Activated CD8-positive, alpha-beta T cell treated with anti-CD3 and anti-CD28 coated beads, Interleukin-2, amount 10 ng/mL, durations not matched to agents 7 days and 5 days (primary cell): ENCODE measurements at places on chromosomes 2 and 18. TPM values are rescaled to one million over a fixed set of nuclear protein-coding genes. Genes with fewer than 3 reads are reported as not detected.

FAP gene
- not detected for total RNA-seq

RETREG2 gene
- total RNA-seq, result 104 TPM

CASP10 gene
- 40.7 TPM for total RNA-seq

GRCh38 chr18:41693008-41693407, 262.0 kb upstream of the PIK3C3 start:
- H3K36me3 ChIP-seq, result no peaks in the 10 kb centered on the region
- no peak overlapping the region for H3K4me3 ChIP-seq
- H3K27me3 ChIP-seq, result no peaks in the 10 kb centered on the region
- H3K4me1 ChIP-seq, result peaks cover 4% of the 10 kb centered on the region
- DNase-seq, result no peak
- H3K27ac ChIP-seq, result no peak overlapping the region

- H3K36me3 ChIP-seq, result no peaks in the 10 kb centered on the region
- no peak overlapping the region for H3K4me3 ChIP-seq
- no peak for DNase-seq
Observed at GRCh38 chr18:38572554-38573111, 1007.0 kb upstream of the CELF4 start.

DNA sequence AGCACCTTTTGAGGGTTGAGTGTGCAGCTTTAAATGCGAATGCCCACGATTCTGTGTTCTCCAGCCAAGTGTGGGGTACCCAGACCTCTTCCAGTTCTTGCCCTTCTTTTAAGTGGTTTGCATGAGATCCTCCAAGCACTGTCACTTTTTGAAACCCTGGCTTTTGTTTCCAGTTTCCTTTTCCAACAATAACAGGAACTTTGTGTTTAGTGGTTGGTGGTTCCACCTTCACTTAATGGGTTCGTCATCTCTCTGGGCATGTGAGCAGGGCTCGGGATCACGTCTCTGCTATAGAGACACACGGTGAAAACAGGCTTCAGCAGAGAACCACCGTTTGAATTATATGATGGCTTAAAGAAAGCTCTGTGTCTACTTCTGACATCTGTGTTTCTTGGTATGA, 197.6 kb downstream of the LDLRAD4 start:
- peaks cover 14% of the 10 kb centered on the region for H3K36me3 ChIP-seq
- no peak overlapping the region for H3K4me3 ChIP-seq
- H3K27ac ChIP-seq, result no peak overlapping the region
- H3K4me1 ChIP-seq, result peaks cover 35% of the 10 kb centered on the region

- H3K27ac ChIP-seq, result no peak overlapping the region
- DNase-seq, result no peak
- peaks cover 20% of the 10 kb centered on the region for H3K36me3 ChIP-seq
- H3K4me3 ChIP-seq, result no peak overlapping the region
- H3K4me1 ChIP-seq, result no peaks in the 10 kb centered on the region
Observed at GRCh38 chr18:9201224-9201623, 64.6 kb downstream of the ANKRD12 start.
